ENCODE measurements at places on chromosomes 12 and 14.

DNA sequence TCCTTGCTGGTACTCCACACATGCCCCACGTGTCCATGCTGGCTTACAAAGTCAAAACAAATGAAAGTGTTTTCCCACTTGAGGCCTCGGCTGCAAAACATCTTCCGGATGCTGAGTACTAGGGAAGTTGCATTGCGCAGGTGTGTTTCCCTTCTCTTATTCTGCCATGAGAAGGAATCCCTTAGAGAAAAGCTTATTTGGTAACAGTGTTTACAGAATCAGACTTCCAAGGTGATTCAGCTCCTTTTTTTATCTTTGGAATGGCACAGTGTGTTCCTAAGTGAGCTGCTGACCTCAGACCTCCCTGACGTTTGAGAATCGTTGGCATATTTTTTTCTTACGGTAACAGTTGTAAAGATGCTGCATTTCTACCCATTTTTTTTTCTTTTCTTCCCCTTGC is 211.3 kb downstream of the ESR2 start:
- peak; percentile 60 for DNase-seq

DNA sequence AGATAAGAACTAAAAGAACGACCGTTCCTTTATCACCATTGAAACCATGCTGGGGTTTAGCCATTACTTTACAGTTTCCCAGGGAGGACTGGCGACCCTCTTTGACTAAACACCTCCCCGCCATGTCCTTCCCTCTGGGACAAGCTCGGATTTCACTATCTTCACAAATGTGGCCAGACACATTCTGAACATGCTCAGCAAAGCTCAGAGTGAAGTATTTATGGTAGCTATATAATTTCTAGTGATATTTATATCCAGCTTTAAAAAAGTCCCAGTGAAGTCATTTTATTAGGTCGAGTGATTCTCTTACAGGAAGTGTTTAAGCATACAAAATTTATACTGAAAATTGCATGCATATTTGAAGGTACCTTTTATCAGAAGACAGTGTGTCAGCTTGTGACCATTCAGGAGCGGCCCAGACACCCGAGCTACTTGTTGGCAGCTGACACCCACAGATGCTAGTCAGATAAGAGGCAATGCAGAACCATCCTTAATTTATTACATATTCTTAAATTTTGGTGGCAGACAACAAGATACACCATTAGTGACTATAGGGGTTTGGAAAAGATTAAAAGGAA is 36.8 kb downstream of the NIN start:
- DNase-seq: no peak

- DNase-seq: no peak
Observed at GRCh38 chr12:105072888-105073488, 11.3 kb downstream of the ALDH1L2 start.

GRCh38 chr12:49689237-49689636 is 18.0 kb downstream of the FMNL3 start:
- DNase-seq: no peak

GRCh38 chr12:85680881-85681280 is 155.3 kb downstream of the RASSF9 start:
- DNase-seq: no peak

DNA sequence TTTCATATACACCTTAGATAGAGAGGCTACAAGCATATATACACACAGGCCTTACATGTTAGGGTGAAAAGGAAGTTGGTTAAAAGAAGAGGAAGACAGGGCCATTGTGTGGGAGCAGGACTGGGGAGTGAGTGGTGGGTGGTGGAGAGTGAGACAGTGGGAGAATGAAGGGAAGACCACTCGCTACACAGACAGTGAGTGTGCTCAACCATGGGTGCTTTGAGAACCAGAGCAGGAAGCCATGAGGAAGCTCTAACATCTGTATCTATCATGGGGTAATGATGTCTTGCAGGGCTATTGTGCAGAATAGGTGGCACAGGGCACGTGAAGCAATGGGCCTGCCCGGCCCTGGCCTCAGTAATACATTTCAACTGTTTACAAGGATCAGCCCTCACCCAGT is 11.4 kb upstream of the KRT74 start:
- DNase-seq: no peak

GRCh38 chr12:94795520-94795919 is 145.2 kb upstream of the TMCC3 start:
- DNase-seq: no peak

DNA sequence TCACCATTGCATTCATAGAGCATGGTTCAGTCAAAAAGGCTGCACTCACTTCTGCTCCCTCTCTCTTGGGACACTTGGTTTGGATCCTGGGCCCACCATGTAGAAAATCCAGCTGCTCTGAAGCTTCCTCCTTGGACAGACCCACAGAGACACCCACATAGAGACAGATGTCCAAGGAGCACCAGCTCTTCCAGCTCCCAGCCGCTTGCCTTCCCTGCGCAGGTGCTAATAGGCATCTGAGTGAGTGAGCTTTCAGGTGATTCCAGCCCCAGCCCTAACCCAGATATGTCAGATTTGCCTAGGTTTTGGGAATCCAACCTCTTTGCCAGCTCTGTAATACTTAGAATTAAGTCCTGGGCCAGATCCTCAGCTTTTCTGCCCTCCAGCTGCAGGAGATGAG is 38.6 kb downstream of the DLK1 start:
- DNase-seq: no peak

- no peak for DNase-seq
Observed at GRCh38 chr14:97846156-97846555, 1049.0 kb downstream of the VRK1 start.

DNA sequence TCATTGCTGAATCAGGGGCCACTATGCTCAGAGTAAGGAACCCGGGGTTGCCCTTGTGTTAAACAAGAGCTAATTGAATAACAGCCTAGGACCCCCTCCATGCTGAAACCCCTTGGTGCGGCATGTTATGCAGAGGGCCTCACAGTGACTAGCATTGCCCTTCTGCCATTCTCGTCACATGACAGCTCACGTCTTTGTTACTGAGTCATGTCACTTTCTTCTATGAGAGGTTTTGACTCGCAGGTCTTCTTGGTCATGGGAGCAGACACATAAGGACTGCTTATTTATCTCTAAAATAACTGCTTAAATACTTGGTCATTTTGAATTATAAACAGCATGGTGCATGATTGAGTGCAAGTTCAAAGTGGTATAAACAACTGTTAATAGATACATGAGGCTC is 24.9 kb downstream of the TCTN1 start:
- no peak for DNase-seq
